ENCODE measurements at places on chromosomes 2 and 18.

GRCh38 chr18:58865033-58865590, 435 bp downstream of the ZNF532 start:
- no peak for DNase-seq

- DNase-seq = no peak
Observed at GRCh38 chr18:79695856-79696850, 16.6 kb downstream of the CTDP1 start.

DNA sequence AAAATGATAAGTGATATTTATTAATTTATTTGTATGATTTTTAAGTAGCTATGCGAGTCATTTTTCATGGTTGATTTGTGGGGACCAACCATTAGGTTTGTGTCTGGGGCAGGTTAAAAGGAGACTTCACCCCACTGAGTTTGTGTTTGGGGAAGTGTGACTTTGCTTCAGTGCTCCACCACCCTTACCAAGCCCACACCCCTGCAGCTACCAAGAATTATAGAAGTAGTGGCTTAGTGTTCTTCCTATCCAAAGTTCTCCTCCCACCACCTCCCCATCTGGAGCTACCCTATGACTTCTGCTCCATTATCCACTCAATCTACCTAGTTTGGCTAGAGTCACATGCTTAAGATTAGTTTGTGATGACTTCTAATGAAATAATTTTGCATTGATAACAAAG, 182.1 kb upstream of the ZEB2 start:
- DNase-seq = no peak

- DNase-seq = no peak
Observed at GRCh38 chr2:76448956-76449355, 738.2 kb upstream of the GCFC2 start.

DNA sequence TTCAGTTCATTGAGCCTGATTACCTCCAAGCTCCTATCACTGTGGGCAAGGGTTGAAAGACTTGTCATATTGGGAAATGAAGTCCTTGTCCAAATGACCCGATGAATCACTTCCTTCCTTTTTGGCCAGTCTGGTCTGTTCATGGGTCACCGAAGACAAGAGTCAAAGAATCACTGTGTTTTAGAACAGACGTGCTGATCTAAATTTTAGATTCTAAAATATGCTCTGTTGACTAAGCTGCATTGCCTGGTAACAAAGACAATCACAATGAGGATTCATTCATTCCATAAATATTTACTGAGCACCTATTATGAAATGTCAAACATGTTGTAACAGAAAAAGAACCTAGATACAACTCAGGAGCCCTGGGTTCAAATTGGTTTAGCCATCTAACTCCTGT, 99.4 kb upstream of the RND3 start:
- no peak for DNase-seq

- no peak for DNase-seq
Observed at GRCh38 chr2:69493268-69493667, 56.0 kb upstream of the NFU1 start.

GRCh38 chr18:34772887-34773286, 62.8 kb downstream of the DTNA start:
- no peak for DNase-seq

DNA sequence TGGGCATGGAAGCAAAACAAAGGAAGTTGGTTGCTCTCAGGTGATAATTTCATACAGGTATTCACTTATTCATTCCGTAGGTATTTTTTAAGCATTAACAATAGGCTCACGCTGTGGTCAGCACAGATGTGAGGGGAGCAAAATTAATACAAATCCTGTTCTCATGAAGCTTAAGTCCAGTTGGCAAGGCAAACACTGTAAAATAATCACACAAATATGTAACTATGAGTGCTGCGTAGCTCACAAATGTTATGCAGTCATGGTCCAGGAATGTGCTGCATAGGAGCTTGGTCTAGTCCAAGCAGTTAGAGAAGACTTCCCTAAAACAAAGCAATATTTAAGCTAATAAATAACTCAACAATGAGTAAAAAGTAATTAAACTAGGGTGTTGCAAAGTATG, 23.9 kb downstream of the SP5 start:
- DNase-seq = no peak

DNA sequence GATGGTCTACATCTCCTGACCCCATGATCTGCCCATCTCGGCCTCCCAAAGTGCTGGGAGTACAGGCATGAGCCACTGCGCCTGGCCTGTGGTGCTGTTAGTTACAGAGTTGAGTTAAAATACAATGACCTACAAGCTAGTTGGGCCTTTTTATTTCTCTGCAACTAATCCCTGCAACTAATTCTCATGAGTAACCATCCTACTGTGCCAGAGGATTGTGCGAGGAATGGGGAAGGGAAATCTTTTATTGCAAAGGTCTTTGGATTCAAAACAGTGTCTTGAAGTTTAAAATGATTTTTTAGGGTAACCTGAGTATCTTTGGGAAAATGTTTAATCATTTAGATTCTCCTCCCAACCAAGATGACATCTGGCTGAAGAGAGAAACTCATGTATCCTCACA, 88.8 kb upstream of the RMDN2 start:
- no peak for DNase-seq

GRCh38 chr2:16363581-16363980, 302.1 kb downstream of the CYRIA start:
- DNase-seq = no peak

DNA sequence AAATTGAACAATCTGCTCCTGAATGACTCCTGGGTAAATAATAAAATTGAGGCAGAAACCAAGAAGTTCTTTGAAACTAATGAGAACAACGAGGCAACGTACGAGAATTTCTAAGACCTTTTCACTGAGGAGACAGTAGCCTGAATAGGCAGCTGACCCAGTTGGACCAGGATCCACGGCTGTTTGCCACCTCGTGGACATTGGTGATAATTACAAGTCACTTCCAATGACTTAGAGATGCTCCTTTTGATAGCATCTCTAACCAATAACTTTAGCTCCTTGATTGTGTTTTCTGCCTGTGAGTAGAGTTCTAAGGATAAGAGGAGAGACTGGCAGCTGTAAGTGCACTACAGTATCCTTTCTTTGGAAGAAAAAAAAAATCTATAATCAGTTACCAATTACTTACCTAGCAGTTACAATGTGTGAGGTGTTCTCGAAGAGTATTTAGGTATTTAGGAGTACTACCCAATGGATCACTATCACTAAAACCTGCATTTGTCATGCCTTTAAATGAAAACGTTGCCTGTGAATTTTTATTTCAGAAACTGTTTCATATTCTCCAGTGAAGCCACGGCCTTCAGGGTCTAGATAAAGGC, 31.3 kb upstream of the CNTNAP5 start:
- no peak for DNase-seq

DNA sequence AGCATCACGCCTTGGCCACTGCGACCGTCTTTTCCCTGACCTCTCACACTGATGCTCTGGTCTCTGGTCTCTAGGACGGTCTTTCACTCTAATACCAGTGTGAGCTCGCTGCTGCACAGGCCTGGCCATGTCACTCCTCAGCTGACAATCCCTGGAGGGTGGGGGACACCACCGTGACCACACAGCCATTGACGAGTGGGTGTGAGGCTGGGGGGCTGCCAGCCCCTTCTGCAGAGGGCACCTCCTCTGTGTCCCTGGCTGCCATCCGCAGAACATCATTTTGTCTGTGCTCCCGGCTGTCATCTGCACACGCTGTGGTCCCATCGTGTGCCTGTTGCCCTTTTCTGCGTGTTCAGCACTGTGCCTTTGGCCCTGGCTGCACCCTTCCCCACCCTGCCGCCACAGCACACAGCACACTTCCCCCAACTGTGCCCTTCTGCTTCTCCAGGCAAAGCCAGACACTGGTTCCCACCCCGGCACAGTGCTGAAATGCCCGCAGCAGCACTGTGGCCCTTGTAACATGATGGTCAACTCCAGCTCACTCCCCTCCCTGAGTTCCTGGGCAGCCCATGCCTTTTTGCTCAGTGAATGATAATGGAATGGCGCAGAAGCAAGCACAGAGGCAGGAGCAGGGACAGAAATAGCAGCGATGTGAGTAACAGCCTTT, 30.4 kb upstream of the INHBB start:
- no peak for DNase-seq

DNA sequence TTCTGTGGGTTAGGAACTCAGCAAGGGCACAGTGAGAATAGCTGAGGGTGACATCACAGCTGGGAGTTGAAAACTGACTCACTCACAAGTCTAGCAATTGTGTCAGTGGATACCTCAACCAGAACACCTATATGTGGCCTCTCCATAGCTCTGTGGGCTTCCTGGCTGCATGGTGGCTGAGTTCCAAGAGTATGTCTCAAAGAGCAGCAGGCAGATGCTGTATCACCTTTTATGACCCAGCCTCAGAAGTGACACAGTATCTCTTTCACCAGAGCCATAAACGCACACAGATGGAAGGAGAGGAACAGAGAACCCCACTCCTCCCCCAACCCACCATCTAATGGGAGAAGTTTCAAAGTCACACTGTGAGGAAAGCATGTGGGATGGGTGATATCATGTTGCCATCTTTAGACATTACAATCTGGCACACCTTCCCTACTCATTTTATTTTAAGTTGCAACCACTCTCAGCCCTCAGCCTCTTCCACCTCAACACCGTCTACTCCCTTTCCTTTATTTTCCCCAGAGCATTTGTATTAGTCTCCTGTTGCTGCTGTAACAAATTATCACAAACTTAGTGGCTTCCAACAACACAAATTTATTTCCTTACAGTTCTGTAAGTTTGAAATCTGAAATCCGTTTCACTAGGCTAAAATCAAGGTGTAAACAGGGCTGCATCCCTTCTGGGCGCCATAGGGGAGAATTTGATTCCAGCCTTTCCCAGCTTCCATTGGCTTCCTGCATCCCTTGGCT, 134.6 kb upstream of the SPATS2L start:
- DNase-seq = no peak

DNA sequence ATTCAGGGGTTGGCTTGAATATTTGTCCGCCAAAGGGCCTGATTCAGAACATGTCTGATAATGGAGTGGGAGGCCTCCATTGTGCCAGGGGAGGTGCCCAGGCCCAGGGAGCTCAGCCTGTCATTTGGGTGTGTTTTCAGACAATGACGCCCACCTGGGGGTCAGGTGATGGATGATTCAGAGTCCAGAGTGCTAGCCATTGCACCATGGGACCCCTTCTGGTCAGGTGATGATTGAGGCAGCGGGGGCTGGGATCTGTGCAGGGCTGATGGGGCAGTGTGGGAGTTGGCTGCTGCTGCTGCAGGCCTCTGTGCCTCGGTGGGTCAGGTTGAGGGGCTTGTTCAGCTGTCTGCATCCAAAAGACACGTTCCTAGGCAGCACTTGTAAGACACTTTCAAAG, 8.3 kb upstream of the ARHGEF4 start:
- DNase-seq = no peak

DNA sequence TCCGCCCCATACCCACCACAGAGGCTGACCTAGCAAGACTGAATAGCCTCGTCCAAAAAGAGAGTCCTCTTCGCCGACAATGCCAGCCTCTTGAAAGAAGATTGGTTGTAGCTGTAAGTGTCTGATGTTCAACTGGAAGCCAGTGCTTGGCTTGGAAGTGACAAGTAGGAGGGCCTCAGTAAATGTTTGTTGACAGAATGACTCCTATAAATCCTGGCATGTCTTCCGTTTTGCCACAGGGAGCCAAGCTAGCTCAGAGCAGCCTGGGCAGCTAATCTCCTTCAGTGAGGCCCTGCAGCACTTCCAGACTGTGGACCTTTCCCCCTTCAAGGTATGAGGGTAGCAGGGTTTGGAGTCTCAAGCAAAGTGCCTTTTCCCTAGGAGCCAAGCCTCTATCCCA, 14.9 kb downstream of the ELMOD3 start:
- DNase-seq = no peak

- DNase-seq = no peak
Observed at GRCh38 chr2:118936306-118936705, 5.7 kb upstream of the MARCO start.

DNA sequence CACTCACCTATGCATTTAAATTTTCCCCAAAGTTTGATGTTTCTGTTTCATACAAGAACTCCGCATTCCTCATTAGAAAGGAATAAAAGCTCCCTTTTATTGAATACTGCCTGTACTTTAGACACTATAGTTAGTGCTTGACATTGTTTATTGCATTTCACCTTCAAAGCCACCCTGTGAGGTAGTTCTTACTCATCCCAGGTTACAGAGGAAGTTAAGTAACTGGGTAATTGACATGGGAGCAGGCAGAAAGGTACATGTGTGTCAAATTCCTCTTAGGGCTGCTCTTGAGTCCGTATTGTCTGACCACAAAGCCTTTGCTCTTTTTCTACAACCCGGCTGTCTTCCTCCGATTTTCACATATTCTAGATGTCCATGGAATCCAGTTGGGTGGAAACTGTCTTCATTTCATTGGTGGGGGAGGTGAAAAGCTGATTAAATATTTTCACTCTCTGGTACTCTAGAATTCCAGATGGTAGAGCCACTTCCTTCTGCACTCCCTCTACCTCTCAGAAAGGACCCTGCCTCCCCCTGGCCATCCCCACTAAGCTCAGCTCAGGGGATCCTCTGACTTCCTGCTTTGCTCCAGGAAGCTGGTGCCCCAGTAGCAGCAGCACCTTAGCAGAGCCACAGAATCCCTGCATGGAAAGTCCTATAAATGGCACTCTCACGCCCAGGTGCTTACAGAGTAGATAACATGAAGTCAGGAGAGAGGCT, 319.2 kb downstream of the LRATD1 start:
- DNase-seq = no peak

DNA sequence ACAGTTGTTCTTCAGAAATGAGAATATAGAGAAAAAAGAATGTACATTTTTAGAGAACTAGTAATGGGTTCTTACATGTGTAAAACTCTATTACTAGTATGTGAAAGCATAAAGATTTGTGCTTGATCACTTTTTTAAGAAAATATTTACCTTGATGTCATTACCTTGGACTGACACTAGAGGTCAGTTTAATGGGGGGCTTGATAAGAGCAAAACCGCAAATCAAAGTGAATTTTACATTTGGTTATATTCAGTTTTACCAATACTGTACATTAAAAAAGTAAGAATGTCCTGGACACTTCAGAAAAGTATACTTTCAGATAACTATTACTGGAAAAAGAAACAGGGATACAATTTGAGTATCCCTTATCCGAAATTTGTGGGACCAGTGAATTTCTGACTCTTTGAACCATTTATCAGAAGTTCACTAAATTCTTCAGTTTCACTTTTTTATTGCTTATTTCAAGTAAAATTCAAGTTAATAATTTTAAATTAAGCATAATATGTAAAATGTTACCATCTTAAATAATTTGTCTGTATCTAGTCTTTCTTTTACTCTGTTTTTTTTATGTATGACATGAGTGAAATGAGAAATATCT, 1149.5 kb downstream of the DSC3 start:
- no peak for DNase-seq

- no peak for DNase-seq
Observed at GRCh38 chr2:72330652-72331051, 183.0 kb upstream of the CYP26B1 start.

GRCh38 chr18:32010124-32010721, 8.4 kb upstream of the RNF125 start:
- no peak for DNase-seq

GRCh38 chr18:449374-449773, 51.1 kb downstream of the COLEC12 start:
- DNase-seq = no peak

GRCh38 chr18:8975624-8976023, 126.9 kb upstream of the NDUFV2 start:
- no peak for DNase-seq

GRCh38 chr2:173764094-173764493, 201.1 kb downstream of the SP3 start:
- no peak for DNase-seq

GRCh38 chr18:58569490-58569911, 59.4 kb downstream of the ALPK2 start:
- no peak for DNase-seq

GRCh38 chr2:233093166-233093448, 33.0 kb downstream of the INPP5D start:
- DNase-seq = no peak

- no peak for DNase-seq
Observed at GRCh38 chr2:53188851-53189510, 578.6 kb upstream of the CHAC2 start.

Data from cortex of kidney (tissue), 1 donor.